ENCODE measurements at places on chromosomes 12 and 14.

DNA sequence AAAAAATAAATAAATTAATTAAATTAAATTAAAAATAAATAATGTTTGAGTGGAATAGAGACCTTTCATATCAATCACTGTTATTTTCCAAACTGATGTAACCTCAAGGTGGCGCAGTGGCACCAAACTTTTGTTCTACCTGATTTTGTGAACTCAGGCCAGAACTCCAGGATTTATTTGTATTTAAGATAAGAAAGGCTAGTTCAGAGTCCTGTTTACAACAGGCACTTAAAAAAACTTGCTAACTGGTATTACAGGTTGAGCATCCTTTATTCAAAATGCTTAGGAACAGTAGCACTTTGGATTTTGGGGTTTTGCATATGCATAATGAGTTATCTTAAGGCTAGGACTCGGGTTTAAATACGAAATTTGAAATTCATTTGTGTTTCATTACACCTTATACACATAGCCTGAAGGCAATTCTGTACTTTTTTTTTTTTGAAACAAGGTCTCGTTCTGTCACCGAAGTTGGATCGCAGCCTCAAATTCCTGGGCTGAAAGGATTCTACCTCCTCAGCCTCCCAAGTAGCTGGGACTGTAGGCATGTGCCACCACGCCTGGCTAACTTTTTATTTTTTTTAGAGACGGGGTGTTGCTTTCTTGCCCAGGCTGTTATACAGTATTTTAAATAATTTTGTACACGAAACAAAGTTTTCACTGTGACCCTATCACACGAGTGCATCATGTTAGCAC, 32.4 kb downstream of the YY1 start:
- DNase-seq: no peak

GRCh38 chr12:102528111-102528510, 47.7 kb upstream of the IGF1 start:
- DNase-seq: no peak

DNA sequence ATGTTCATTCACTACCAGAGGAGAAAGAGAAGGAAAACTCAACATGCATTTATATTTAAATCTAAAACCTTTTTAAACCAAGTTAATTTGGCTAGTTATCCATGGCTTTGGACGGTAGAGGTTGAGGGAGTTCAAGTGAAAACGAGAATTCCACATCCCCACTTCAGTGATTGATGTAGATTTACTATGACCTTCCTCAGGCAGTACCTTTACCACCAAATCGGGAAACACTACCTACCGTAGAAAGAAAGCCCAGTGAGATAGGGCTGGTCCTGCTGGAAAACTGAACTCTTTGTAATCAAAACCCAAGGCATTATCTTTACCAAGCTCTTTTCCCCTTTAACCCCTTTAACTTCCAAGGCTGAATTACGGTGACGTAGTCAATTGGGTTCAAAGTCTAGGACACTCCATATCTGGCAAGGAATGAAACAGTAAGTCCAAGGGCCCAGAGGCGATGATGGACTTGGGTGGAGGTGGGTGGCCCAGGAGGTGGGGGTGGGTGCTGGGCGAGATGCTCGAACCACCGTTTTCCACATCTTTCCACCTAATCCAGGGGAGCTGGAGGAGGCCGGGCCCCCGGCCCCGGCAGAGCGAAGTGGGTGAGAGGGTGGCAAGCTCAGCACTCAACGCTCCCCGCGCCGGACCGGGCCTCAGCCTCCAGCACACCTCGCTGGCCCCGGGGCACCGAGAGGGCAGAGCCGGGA, 618 bp downstream of the SEC23A start:
- no peak for DNase-seq

- no peak for DNase-seq
Measured at GRCh38 chr14:33767586-33768457, 183.1 kb downstream of the EGLN3 start.

DNA sequence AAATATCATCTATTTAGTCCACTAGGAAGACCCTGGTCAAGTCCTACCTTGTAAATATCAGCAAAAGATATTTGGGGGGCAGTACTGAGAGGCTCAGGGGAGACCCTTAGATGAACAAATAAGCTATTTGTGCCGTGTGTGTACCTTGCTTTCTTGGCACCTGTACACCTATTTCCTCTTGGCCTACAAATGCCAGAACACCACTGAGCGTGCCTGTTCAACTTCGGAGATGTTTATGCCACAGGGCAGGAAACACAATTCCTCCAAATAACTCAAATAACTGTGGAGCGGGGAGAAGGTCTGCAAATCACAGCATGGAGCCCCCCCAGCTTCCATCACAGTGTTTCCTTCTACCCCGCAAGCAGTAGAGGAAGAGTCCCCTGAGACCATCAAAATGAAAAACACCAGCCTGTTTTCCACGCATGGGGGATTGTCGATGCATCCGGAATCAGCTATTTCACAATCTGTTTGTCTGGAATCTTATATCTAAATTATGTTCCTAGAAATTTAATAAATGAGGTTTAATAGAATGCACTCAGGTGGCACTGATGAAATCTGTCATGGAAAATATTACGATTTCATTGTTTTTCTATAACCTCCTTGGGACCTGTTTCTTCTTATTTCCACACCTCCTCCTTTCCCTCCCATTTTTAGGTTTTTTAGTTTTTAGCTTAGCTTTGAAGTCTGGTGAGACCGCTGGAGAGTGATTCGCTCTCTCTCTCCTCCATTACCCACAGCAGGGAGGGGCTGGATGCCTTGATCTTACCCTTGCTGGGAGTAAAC, 254.0 kb upstream of the SRRM4 start:
- DNase-seq: no peak
